ENCODE measurements at places on chromosomes 16 and 17. TPM values are rescaled to one million over a fixed set of nuclear protein-coding genes. Genes with fewer than 3 reads are reported as not detected.

DNA sequence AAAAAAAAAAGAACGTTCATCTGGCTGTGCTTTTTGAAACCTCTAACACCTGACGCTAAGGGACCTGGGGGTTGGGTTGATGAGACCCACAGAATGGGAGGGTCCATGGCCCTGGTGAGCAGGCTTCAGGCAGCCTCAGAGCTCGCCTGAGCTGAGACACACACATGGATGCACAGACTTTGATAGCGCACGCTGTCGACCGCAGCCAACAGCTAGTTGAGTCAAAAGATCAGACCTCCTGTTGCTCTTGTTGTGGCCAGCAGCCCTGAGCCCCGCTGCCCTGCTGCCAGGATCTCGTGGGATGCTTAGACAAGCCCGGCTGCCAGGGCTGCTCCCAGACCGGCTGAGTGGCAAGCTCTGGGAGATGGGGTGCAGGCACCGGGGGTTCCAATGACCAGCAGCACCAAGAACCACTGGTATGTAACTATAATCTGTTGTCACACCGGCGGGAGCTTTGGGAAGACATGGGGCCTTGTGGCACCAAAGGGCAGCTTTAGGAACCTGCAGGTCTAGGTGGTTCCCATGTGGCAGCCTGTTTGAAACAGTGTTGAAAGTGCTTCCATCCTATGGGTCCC is 20.0 kb upstream of the MEAK7 start:
- H3K4me3 ChIP-seq = no peak overlapping the region
- no peak overlapping the region for H3K27ac ChIP-seq
- H3K4me1 ChIP-seq = peaks cover 21% of the 10 kb centered on the region
- H3K36me3 ChIP-seq = no peaks in the 10 kb centered on the region
- no peaks in the 10 kb centered on the region for H3K27me3 ChIP-seq

DNA sequence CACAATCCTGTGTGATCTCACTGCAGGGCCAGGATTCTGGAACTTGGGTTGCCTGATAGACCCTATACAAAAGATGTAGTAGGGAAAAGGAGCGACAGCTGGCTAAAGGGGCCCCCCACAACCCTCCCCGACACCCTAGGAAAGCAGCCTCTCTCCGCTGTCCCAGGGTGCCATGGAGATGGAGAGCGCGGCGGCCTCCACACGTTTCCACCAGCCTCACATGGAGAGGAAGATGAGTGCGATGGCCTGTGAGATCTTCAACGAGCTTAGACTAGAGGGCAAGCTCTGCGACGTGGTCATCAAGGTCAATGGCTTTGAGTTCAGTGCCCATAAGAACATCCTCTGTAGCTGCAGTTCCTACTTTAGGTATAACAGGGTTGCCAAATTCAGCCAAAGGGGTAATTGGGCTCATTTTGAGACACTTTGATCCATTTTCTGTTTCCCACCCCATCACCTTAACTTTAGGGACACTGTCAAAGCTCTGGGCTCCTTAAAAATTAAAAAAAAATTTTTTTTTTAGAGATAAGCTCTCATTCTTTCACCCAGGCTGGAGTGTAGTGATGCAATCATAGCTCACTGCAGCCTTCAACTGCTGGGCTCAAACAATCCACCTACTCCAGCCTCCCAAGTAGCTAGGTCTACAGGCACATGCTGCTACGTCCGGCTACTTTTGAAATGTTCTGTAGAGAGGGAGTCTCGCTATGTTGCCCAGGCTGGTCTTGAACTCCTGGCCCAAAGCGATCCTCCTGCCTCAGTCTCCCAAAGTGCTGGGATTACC is at the start of gene KLHL10:
TSS of gene KLHL10 (plus strand) at position 65 of the 778 bp plus-strand sequence. CDS start at position 173, 108 bp downstream.
- peak within 1 kb of the TSS; percentile 94 for H3K4me3 ChIP-seq
- DNase-seq = no peak
- H3K27ac ChIP-seq = no peak within 1 kb of the TSS
- H3K27me3 ChIP-seq = no peaks in the 10 kb centered on the region
- no peaks in the 10 kb centered on the region for H3K36me3 ChIP-seq
- H3K4me1 ChIP-seq = peaks cover 23% of the 10 kb centered on the region

GRCh38 chr17:75638893-75639292 is 5.7 kb downstream of the SMIM5 start:
- peak overlapping the region; percentile 42 for H3K27ac ChIP-seq
- H3K4me1 ChIP-seq = peaks cover 59% of the 10 kb centered on the region
- DNase-seq = peak; percentile 57
- H3K36me3 ChIP-seq = no peaks in the 10 kb centered on the region
- no peaks in the 10 kb centered on the region for H3K27me3 ChIP-seq

DNA sequence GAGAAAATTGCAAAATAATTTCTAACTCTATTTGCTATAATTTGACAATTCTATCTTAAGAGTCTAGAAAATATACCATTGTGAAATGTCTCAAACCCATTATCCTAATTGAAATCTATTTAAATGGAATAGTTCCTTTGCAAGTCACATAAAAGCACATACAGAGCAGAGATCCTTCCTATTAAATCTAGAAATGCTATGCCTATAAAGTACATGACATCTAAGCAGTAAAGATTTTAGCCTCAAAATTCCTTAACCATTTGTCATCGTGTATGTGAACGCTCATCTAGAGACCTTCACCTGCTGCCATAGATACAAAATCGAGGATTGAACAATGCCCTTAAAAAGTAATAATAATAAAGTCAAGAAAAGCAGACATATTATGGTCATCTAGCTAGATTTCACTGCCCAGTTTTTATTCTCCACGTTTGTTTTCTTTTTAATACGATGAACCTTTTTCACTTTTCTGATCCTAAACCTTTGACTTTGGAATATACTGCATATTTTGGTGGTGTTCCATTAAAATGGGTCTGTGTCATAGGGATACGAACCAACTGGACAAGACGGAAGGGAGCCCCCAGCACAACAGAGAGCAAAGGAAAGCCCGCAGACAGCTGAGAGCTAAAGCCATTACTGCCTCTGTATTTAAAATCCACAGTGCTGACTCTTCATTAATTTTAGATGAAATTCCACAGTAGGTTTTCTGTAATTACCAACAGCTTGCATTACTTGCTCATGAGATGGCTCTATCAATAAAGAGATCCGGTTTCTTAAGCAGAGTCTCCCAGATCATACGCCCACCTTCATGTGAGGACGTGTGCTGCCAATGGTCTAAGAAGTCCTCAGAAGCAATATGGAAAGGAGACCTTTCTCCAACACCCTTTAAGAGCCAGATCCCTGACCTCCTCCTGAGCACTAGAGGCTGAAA is 17.6 kb downstream of the TEX2 start:
- no peaks in the 10 kb centered on the region for H3K36me3 ChIP-seq
- H3K27me3 ChIP-seq = no peaks in the 10 kb centered on the region
- DNase-seq = no peak
- H3K4me1 ChIP-seq = peaks cover 16% of the 10 kb centered on the region
- H3K27ac ChIP-seq = no peak overlapping the region

GRCh38 chr17:21025451-21025850 is 17.4 kb downstream of the USP22 start:
- H3K27me3 ChIP-seq = no peaks in the 10 kb centered on the region
- H3K36me3 ChIP-seq = peaks cover 58% of the 10 kb centered on the region
- H3K4me3 ChIP-seq = no peak overlapping the region
- H3K27ac ChIP-seq = no peak overlapping the region

GRCh38 chr16:56246051-56246817 is 54.9 kb downstream of the GNAO1 start:
- H3K4me1 ChIP-seq = peaks cover 13% of the 10 kb centered on the region
- H3K4me3 ChIP-seq = no peak overlapping the region
- H3K27me3 ChIP-seq = no peaks in the 10 kb centered on the region
- no peak overlapping the region for H3K27ac ChIP-seq

DNA sequence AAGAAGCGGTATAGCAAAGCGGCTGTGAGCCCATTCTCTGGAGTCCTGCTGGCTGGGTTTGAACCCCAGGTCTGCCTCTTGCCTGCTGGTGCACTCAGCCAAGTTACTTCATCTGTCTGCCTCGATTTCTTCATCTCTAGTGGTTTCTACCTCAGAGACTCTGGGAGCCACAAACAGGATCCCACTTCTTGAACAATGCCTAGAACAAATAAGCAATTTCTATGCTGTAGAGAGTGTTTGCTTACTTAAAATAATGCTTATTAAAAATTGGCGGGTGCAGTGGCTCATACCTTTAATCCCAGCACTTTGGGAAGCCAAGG is 75.5 kb downstream of the CMIP start:
- no peaks in the 10 kb centered on the region for H3K27me3 ChIP-seq
- H3K36me3 ChIP-seq = no peaks in the 10 kb centered on the region
- H3K27ac ChIP-seq = peak overlapping the region; percentile 48
- DNase-seq = no peak

GRCh38 chr17:34171245-34171818 is 83.8 kb upstream of the CCL2 start:
- H3K4me3 ChIP-seq = no peak overlapping the region
- H3K4me1 ChIP-seq = no peaks in the 10 kb centered on the region
- no peaks in the 10 kb centered on the region for H3K27me3 ChIP-seq
- no peak overlapping the region for H3K27ac ChIP-seq
- H3K36me3 ChIP-seq = no peaks in the 10 kb centered on the region

GRCh38 chr16:68235108-68235886 is 630 bp downstream of the ESRP2 start:
- H3K27me3 ChIP-seq = no peaks in the 10 kb centered on the region
- peak overlapping the region; percentile 96 for H3K27ac ChIP-seq
- H3K36me3 ChIP-seq = peaks cover 23% of the 10 kb centered on the region
- DNase-seq = no peak
- peaks cover 66% of the 10 kb centered on the region for H3K4me1 ChIP-seq

DNA sequence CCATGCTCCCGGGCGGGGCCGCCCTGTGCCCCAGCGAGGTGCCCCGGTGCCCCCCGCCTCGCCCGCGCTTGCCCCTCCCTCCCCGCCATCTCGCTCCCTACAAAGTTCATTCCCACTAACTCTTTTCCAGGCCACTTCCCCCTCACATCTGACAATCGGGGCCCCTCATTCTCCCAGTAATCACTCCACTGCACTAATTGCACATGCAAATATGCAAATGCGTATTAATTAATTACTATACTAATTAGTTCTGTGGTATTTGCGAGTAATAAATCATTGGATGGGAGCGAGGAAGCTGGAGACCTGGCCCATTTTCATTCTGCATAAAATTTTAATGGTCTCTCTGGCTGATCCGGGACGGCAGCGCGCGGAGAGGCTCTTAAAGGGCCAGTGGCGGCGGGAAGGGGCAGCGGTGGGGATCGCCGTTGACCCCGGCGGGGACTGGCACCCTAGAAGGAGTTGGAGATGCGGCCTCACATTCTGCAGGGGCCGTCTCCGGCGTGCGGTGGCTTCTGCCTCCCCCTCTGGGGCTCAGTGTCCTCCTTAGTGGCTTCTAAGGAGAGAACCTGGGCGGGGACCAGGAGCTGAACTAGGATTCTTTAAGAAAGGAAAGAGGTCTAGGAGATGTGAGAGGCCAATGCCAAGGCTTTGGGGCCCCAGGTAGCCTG is 8.4 kb upstream of the PPP1R1B start:
- H3K27ac ChIP-seq = no peak overlapping the region
- H3K36me3 ChIP-seq = no peaks in the 10 kb centered on the region
- H3K27me3 ChIP-seq = no peaks in the 10 kb centered on the region
- DNase-seq = no peak
- H3K4me1 ChIP-seq = peaks cover 22% of the 10 kb centered on the region

- H3K4me3 ChIP-seq = no peak overlapping the region
- H3K4me1 ChIP-seq = peaks cover 3% of the 10 kb centered on the region
- H3K27me3 ChIP-seq = no peaks in the 10 kb centered on the region
- no peak for DNase-seq
- H3K27ac ChIP-seq = no peak overlapping the region
- no peaks in the 10 kb centered on the region for H3K36me3 ChIP-seq
These were observed 58.4 kb upstream of the MARCHF10 start for GRCh38 chr17:62866471-62866870.

- no peaks in the 10 kb centered on the region for H3K4me1 ChIP-seq
- no peak overlapping the region for H3K27ac ChIP-seq
- H3K4me3 ChIP-seq = no peak overlapping the region
- no peaks in the 10 kb centered on the region for H3K36me3 ChIP-seq
- DNase-seq = peak; percentile 45
- H3K27me3 ChIP-seq = no peaks in the 10 kb centered on the region
These were observed 169.8 kb downstream of the LAT start for GRCh38 chr16:29154676-29155121.

DNA sequence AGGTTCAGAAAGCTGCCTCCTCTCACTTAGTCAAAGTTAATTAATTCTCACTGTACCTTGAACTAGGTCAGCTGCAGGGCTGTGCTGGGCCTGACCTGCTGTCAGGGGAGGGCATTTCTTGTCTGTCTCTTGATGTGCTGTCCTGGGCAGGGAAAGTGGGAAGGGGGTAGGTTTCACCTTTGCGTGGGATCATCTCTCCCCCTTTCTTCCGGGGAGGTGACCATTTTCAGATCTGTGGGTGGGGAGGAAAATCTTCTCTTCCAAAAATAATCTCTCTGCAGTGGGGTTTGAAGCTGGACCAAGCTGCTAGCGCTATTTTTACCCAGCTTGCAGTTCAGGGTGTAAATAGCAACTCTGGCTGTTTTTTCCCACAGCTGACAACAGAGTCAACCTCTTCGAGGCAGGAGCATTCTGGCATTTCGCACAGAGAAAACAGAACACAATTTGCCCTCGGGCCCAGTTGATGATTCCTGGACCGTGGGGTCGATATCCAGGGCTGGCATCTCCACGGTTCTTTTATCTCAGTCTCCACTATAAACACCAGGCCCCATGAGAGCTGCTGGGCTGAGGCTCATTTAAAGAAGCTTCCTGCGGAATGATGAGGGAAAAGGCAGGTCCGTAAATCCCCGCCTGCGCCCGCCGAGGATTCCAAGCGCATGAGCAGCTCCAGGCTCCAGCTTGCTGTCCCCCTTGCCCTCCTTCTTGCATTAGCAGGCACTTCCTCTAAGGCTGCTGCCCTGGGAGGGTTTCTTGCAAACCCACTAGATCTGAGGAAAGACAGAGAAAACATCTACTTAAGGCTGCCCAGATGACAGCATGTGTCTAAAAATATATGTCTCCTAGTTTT is 93.9 kb downstream of the YPEL2 start:
- no peaks in the 10 kb centered on the region for H3K27me3 ChIP-seq
- H3K4me1 ChIP-seq = peaks cover 27% of the 10 kb centered on the region
- H3K27ac ChIP-seq = peak overlapping the region; percentile 69
- H3K36me3 ChIP-seq = no peaks in the 10 kb centered on the region
- no peak overlapping the region for H3K4me3 ChIP-seq

GRCh38 chr17:12250973-12251372 is 230.3 kb downstream of the MAP2K4 start:
- no peaks in the 10 kb centered on the region for H3K4me1 ChIP-seq
- H3K27me3 ChIP-seq = no peaks in the 10 kb centered on the region
- no peak overlapping the region for H3K4me3 ChIP-seq
- no peaks in the 10 kb centered on the region for H3K36me3 ChIP-seq
- H3K27ac ChIP-seq = no peak overlapping the region

Gene RPL13
- 3,837 TPM for total RNA-seq

Gene CIBAR2
- total RNA-seq = 35.6 TPM

Gene MPO
- 1.0 TPM for total RNA-seq

Gene TAC4
- not detected for total RNA-seq

Gene LRRC37A
- total RNA-seq = 2.4 TPM

Gene KRT40
- total RNA-seq = 0.24 TPM

Gene DNASE1L2
- total RNA-seq = not detected

Gene IL17C
- not detected for total RNA-seq

Gene ITGB4
- total RNA-seq = 16.8 TPM

All from upper lobe of left lung (tissue), 6 donors.